Transverse colon (tissue), 4 donors: ENCODE measurements at places on chromosomes 5 and 9. TPM values are rescaled to one million over a fixed set of nuclear protein-coding genes. Genes with fewer than 3 reads are reported as not detected.

DNA sequence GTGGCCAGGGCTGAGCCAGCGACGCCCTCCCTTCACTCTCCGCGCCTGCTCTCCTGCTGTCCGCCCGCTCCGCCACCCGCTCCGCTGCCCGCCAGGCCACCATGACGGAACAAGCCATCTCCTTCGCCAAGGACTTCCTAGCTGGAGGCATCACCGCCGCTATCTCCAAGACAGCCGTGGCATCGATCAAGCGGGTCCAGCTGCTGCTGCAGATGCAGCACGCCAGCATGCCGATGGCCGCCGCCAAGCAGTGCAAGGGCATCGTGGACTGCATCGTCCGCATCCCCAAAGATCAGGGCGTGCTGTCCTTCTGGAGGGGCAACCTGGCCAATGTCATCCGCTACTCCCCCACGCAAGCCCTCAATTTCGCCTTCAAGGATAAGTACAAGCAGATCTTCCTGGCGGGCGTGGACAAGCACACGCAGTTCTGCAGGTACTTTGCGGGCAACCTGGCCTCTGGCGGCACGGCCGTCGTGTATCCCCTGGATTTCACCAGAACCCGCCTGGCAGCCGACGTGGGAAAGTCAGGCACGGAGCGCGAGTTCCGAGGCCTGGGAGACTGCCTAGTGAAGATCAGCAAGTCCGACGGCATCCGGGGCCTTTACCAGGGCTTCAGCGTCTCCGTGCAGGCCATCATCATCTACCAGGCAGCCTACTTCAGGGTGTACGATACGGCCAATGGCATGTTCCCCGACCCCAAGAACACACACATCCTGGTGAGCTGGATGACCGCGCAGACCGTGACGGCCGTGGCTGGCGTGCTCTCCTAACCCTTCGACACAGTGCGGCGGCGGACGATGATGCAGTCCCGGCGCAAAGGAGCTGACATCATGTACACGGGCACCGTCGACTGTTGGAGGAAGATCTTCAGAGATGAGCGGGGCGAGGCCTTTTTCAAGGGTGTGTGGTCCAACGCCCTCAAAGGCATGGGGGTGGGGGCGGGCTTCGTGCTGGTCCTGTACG lies 1130.4 kb upstream of the ACO1 start:
- DNase-seq: no peak

The SH2D3C gene
- total RNA-seq: 4.0 TPM

The RELL2 gene
- 19.1 TPM for total RNA-seq

DNA sequence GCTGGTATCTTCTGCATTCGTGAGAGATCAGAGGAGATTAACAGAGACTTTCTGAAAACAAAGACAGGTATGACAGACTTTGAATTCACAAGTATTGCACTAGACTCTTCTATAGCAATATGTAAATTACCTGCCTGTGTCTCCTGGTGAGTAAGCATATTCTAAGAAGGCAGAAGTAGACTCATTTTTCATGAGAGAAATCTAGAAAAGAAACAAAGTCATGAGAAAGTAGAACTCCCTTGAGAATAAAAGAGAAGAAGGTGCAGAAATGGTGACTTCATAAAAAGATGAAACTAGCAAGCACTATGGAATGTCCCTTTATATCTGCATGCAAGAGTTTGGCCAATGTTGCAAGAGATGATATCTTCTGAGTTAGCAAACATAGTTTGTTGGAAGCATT lies 419.8 kb downstream of the DMRT2 start:
- no peak for DNase-seq

DNA sequence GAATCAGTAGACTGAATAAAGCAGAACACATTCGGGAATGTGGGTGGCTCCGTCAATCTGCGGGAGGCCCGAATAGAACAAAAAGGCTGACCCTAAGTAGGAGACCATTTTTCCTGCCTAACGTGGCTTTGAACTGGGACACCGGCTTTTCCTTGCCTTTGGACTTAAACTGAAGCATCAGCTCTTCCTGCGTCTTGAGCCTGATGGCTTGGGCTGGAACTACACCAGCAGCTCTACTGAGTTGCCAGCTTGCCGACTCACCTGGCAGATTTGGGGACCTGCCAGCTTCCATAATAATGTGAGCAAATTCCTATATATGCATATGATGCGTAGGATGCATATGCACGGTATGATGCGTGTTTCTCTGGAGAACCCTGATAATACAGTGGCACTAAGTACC lies 111.3 kb downstream of the DAPK1 start:
- DNase-seq: no peak

- DNase-seq: no peak
These were observed 85.0 kb downstream of the LMX1B start for GRCh38 chr9:126698756-126699155.

- DNase-seq: no peak
These were observed 12.3 kb upstream of the KCNIP1 start for GRCh38 chr5:170491479-170491878.

- no peak for DNase-seq
These were observed 46.4 kb upstream of the CTNNA1 start for GRCh38 chr5:138706655-138707480.

The SPINK6 gene
- not detected for total RNA-seq

- DNase-seq: no peak
These were observed 123.7 kb downstream of the INSYN2B start for GRCh38 chr5:169856571-169856970.

- no peak for DNase-seq
These were observed 276.7 kb downstream of the CDH10 start for GRCh38 chr5:24368115-24368514.

The CXCL14 gene
- 11.5 TPM for total RNA-seq

- no peak for DNase-seq
These were observed 192.8 kb downstream of the CDH18 start for GRCh38 chr5:19795218-19795617.

GRCh38 chr5:6732634-6733410 lies 19.6 kb downstream of the TENT4A start:
- DNase-seq: no peak

The GARNL3 gene
- total RNA-seq: 13.2 TPM
